ENCODE measurements at places on chromosomes 3 and 15. TPM values are rescaled to one million over a fixed set of nuclear protein-coding genes. Genes with fewer than 3 reads are reported as not detected.

- no peak for DNase-seq
Observed at GRCh38 chr3:183579967-183580900, 24.7 kb upstream of the KLHL6 start.

The BBX gene
- 66.3 TPM for total RNA-seq

The NPHP3 gene
- total RNA-seq = 21.0 TPM

GRCh38 chr3:116417151-116417550 is 28.1 kb downstream of the LSAMP start:
- DNase-seq = no peak

DNA sequence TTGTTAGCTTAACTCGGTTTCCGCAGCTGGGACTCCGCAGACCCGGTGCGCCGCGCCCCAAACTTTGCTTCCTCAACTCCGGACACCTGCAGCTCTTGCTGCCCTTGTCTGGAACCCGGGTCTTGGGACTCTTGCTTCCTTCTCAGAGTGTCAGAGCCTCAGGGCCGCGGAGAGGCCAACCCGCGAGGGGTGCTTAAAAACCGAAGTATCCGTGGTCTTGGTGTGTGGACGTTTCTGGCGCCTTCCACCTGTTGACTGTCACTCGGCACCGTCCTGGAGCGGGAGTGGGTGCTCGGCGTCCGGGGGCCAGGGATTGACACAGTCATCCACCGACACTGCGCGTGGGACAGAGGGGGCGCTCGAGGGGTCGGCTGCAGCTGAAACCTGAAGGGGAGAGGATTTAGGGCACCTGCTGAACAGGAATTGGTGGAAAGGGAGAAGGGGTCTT is 386 bp downstream of the SQOR start:
- DNase-seq = no peak

DNA sequence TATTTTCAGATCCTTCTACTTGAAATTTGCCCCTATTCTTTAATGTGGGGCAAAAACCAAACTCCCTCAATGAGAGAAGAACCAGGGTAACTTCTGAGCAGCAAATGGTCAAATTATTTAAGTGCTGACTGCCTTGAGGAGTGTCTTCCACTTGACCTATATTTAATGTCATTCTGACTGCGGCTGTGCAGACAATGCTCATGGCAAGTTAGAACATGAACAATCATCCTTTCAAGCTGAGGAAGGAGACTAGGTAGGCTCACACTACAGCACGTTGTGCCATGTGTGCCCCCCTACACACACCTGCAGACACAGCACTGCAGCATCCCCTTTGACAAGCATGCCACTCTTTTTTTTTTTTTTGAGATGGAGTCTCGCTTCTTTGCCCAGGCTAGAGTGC is 98.2 kb downstream of the OSBPL10 start:
- DNase-seq = no peak

- no peak for DNase-seq
Observed at GRCh38 chr3:43957553-43957952, 266.8 kb downstream of the ABHD5 start.

DNA sequence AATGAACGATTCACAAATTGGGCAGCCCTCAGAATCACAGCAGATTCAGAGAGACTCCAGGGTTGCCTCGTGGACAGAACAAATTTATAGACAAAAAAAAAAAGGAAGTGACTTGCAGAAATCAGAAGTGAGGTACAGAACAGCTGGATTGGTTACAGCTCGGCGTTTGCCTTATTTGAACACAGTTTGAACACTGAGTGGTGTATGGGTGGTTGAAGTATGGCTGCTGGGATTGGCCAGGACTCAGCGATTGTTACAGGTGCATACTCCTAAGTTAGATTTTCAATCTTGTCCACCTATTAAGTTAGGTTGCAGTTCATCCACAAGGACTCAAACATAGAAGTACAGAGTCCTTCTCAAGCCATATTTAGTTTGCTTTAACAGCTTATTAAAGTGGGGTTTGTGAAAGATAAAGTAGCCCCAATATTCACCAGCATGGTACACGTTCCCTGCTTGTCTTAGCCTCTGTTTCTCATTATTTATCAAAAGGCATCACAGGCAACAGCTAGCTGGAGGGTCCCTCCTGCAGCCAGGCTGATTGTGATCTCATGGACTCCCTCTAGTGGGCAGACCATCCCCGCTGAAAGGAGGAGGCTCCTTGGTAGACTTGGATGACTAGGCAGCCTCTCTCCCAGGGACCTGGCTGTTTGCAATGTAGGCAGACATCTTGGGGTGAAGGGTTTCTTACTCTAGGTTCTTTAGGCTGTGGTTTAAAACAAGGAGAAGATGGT is 17.6 kb upstream of the ALDH1L1 start:
- DNase-seq = no peak

The IRAK2 gene
- 6.2 TPM for total RNA-seq

DNA sequence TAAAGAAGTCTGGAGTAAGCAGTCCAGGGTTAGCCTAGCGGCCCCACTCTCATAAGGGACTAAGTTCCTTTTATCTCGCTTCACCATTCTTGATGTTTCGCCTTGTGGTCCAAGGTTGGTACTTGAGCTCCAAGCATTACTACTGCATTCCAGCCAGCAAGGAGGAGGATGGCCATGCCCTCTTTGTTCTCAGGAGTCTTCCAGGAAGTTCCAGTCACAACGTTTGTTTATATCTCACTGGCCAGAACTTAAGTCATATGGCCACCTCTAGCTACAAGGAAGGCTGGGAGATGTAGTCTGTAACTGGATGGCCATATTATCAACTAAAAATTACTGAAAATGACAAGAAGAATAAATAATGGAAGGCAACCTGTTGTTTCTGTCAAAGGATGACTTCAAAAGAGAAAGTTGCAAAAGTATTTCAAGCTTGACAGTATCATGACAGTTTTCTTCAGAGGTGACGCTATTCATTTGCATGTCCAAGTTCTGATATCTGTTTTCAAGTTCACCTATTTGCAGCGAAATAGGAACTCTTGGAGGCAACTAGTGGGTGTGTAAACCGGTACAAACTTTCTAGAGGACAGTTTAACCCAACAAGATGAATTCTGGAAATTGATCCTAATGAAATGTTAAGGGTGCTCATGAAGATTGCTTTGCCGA is 118.6 kb downstream of the PGPEP1L start:
- no peak for DNase-seq

- no peak for DNase-seq
Observed at GRCh38 chr3:102531686-102532085, 96.9 kb downstream of the ZPLD1 start.

The ISY1 gene
- 18.7 TPM for total RNA-seq

The VWA5B2 gene
- total RNA-seq = 35.4 TPM

GRCh38 chr15:38748710-38749109 is 184.1 kb upstream of the RASGRP1 start:
- DNase-seq = no peak

The GPR176 gene
- 34.9 TPM for total RNA-seq

DNA sequence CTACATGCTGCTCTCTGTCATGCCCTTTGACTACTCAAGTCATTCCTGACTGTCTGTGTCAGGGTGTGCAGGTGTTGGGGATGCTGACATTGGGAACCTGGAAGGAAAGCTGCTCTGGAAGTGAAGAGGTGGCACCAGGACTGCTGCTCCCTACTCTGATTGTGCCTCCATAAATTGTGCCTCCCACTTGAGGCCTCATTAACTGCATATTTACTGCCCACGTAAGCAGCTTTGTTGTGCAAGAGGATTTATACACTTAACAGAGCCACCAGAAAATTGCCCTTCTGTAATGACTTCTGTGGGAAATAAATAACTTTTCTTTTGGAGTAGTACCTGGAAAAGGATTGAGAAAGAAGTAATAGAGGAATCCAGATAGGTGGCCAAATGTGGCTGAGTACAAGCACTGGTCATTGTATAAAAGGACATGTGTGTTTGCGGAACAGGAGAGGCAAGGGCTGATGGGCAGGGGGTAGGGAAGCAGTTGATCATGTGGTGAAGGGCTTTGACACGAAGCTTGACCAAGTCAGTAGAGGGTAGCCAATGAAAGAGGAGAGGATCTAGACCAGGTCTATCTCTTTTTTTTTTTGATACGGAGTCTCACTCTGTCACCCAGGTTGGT is 24.8 kb downstream of the IL20RB start:
- no peak for DNase-seq

GRCh38 chr3:114877378-114878113 is 269.5 kb downstream of the ZBTB20 start:
- DNase-seq = no peak

DNA sequence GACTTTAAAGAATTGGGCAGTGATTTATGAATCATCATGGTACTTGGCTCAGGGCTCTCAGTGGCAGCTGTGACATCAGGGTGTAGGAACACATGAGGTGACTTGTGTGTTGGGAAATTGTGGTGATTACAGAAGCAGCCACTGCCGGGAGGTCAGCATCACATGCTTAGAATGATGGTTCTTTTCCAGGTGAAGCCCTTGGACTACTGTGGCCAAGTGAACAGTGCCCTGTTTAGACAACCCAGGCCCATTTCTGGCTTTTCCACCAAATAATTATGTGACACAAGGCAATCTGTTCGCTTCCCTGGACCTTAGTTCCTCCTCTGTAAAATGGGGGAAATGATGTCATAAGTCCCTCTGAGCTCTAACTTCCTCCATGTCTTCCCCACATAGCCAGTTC is 139.7 kb upstream of the ROPN1 start:
- DNase-seq = no peak

The PLIN1 gene
- total RNA-seq = 8.6 TPM

The SLC9C1 gene
- not detected for total RNA-seq

DNA sequence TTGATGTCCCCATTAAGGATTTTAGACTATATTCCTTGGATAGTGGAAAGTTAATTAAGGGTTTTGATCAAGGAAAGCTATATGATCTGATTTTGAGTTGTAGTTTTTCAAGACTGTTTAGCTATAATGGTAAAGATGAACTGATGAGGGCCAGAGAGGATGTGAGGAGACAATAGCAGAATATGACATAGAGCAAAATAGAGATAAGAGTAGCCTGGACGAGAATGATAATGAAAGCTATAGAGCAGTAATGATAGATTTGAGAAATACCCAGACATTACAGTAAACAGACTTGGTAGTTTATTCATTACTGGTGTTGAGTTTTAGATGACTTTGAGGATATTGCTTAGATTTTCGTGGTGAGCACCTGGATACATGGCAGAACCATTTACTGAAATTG is 3.8 kb downstream of the SUCNR1 start:
- DNase-seq = no peak

The GHSR gene
- not detected for total RNA-seq

- no peak for DNase-seq
Observed at GRCh38 chr3:4709341-4709740, 216.2 kb downstream of the ITPR1 start.

The CCR9 gene
- total RNA-seq = not detected

The KBTBD12 gene
- total RNA-seq = 10.4 TPM

DNA sequence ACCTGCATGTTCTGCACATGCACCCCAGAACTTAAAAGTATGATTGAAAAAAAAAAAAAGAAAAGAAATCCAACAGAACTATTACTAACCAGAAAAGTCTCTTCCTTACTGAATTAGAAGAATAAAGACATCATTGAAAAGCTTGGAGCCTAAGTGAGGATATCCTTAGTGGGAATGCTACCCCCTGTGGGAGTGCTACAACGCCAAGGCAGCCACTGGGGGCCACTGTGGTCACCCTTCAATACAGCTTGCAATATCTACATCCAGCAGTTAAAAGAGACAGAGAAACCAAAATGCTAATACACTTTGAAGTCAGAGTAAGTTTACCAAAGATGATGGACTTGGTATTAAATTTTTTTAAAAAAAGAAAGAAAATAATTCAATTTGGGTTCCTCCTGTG is 292.0 kb downstream of the PLCL2 start:
- no peak for DNase-seq

GRCh38 chr15:67087507-67088172 is 22.2 kb downstream of the SMAD3 start:
- DNase-seq = no peak

- no peak for DNase-seq
Observed at GRCh38 chr3:189099505-189100290, 72.1 kb upstream of the TPRG1 start.

DNA sequence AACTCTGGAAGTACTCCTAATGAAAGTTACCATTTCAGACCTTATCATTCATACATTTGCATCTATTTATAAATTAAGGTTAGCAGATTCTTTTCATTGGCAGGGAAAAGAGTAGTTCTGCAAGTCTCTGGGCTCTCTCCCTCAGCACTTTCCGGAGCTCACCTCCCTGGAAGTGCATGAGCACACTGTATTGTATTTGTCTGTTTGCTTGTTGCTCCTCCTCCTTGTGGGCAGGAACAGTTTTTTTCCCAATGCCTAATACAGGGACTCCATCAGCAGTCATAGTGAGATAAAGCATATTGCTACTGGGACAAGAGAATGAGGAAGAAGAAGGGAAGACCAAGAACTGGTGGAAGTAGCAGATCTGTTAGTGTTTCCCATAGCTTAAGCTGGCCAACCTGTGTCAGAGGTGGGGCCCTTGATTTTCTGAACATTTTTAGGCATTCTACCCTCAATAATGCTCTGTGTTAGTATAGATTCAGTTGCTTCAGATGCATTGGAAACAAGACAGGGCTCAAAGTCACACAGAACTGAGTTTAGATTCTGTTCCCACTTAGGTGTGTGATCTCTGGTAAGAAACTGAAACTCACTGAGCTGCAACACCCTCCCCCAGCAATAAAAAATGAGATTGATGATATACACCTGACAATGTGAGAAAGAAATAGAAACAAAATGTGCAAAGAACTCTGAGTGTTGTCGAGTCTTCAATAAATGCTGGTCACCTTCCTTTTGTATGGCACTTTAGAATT is 407.8 kb downstream of the TUSC7 start:
- no peak for DNase-seq

GRCh38 chr15:66461917-66462316 is 35.6 kb downstream of the SNAPC5 start:
- no peak for DNase-seq

The DOCK3 gene
- 81.2 TPM for total RNA-seq

The TF gene
- total RNA-seq = 1,006 TPM

The GHRL gene
- 4.5 TPM for total RNA-seq

The HGD gene
- total RNA-seq = 7.5 TPM

- DNase-seq = no peak
Observed at GRCh38 chr15:64213646-64214045, 50.8 kb upstream of the PPIB start.

DNA sequence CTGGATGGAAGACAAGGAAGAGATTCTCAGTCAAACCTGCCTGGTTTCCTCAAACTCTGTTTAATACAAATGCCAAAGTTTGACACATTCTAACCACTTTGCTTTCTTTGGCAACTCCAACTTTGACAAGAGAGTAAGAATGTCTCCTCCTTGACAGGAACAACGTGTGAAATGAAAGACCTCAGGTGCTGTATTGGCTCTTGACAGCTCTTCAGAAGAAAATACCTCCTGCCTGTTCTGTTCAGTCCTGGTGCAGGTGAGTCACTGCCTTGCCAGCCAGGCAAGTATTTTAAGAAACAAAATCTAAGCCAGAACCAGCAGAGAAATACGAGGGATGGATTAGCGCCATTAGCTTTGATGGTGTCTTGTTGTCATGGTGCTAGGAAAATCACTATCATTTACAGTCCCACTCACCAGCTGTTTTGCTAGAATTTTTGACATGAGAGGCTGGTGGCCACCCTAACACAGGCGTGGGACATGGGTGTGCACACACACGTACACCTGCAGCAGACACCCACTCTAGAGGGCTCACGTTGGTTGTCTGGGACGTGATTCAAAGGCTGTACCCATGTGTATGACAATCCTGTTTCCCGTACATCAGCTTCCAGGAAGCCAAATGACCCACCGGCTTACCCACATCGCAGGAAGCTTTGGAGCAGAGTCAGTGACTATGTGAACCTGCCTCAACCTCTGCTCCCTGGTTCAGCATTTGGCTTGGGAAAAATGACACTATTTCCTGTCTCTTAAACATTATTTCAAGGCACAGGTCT is 60.4 kb downstream of the CCNL1 start:
- no peak for DNase-seq
